ENCODE measurements at places on chromosomes 12 and 14. TPM values are rescaled to one million over a fixed set of nuclear protein-coding genes. Genes with fewer than 3 reads are reported as not detected.

GRCh38 chr12:12665194-12665593 is 30.8 kb downstream of the GPR19 start:
- DNase-seq: no peak

Gene SLCO1B1
- 0.17 TPM for total RNA-seq

DNA sequence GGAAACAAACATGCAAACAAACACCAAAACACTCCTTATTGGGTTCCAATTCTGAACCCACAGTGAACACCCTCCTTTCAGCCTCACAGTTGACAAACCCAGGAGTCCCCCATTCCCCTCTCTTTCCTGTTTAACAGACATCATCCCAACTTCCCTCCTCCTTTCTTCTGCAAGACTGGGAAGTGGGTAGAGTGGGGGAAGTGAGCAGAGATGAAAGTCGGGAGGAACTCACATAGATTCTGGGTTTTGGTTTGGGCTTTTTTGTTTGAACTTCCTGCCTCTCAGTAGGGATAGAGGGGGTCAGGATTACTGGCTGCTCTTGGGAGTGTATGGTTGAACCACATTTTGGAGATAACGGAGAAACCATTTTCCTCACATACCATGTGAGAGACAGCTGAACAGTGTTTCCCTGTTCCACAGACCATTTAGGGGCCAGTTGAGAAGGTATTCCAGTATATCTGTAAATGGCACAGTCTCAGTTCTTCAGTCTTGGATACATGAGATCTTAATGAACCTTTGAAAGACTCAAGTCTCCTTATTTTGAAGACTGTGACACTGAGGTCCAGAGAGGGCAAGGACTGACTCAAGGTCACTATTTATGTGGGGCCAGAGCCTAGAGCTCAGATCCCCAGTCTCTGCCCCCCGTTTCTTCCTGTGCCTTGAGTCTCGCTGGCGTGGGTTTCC is 3.9 kb upstream of the GPR84 start:
- no peak for DNase-seq

DNA sequence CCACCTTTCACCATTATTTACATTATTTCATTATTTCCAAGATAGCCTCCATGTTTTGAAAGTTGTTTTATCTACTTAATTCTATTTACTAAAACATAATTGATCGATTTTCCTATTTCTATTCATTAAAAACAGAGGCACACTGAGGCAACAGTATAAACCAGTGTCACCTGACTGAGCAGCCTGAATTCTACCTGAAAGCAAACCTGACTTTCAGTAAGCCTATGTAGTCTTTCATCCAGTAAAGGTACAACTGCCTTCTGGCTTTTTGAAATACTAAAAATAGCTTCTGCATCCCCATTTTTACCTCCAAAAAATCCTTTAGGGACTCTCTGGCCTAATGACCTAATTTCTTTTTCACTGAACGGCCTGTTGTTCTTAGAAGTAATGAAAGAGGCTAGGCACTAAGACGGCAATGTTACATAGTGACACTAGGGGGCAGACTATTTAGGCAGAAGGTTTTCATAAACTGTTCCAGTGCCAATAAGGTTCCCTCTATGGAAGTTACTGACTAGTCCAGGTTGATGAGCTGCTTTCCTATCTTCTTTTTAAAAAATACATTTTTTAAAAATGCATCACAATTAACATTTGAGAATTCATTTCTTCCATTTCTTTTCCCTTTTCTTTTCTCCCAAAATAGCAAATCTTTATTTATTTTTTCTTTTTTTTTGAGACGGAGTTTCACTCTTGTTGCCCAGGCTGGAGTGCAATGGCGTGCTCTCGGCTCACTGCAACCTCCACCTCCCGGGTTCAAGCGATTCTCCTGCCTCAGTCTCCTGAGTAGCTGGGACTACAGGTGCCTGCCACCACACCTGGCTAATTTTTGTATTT is 17.5 kb downstream of the ANAPC5 start:
- no peak for DNase-seq

- DNase-seq: no peak
Observed at GRCh38 chr12:15852383-15852782, 29.8 kb upstream of the STRAP start.

DNA sequence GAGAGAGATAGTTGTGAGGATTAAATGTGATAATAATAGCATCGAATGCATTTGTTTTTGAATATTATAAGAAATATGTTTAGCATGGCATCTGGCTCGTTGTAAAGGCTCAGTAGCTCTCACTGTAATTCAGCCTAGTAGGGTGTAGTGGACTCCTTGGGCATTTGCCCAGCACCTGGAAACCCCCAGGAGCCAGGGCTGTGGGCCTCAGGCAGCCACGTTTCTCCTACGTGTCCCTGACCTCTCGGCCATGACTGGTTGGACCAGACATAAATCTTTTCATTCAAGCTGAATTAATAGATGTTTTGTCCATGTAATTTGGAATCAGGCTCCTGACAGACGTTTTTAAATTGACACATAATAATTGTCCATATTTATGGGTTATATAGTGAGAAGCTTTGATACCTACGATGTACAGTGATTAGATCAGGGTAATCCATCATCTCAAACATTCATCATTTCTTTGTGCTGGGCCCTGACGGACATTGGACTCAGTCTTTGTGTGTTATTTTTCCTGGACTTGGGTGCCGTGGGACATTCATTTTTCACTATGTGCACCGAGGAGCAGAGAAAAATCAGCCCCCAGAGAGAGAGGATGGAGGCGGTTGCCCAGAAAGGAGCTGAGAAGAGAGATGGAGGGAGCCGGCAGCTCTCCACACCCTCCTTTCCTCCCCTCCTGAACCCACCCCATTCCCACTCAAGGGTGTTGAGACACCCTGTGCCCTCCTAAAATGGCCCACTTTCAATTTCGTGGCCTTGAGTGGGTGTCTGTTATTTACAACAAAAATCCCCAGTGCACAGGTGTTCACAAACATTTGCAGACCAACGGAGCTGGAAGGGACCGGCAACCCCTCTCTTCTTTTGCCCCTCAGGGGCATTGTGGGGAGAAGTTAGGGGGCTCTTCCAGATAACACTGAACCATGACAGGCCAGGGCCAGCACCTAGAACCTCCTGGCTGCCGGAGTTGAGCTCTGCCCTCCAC is 296.4 kb downstream of the DPF3 start:
- no peak for DNase-seq

Gene TTC9
- total RNA-seq: 9.0 TPM

GRCh38 chr12:50005175-50005574 is 20.1 kb downstream of the RACGAP1 start:
- DNase-seq: no peak

GRCh38 chr14:85601246-85601645 is 71.3 kb downstream of the FLRT2 start:
- DNase-seq: no peak

- no peak for DNase-seq
Observed at GRCh38 chr14:99127651-99128167, 144.3 kb downstream of the BCL11B start.

DNA sequence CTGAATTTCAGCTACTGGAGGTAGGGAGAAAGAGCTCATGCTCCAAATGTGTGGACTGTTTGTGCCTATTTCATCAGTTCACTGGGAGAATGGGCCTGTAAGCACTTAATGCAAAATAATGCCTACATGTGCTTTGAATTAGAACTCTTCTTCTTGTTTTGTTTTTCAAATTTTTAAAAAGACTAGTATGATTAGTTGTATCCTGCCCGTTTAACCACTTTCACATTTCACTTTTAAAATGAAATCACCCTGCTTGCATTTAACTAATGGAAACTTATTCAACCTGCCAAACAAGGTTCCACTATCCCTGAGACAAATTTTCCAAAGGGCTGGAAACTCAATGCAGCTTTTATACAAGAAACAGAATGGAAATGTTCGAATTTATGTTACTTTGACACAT is 79.7 kb downstream of the SAMD4A start:
- no peak for DNase-seq

- DNase-seq: no peak
Observed at GRCh38 chr12:47785887-47786661, 13.0 kb downstream of the SLC48A1 start.

Gene RIN3
- total RNA-seq: 6.7 TPM

GRCh38 chr12:124434354-124434753 is 133.1 kb downstream of the NCOR2 start:
- DNase-seq: no peak

- DNase-seq: no peak
Observed at GRCh38 chr14:57051633-57052032, 217.1 kb downstream of the EXOC5 start.

DNA sequence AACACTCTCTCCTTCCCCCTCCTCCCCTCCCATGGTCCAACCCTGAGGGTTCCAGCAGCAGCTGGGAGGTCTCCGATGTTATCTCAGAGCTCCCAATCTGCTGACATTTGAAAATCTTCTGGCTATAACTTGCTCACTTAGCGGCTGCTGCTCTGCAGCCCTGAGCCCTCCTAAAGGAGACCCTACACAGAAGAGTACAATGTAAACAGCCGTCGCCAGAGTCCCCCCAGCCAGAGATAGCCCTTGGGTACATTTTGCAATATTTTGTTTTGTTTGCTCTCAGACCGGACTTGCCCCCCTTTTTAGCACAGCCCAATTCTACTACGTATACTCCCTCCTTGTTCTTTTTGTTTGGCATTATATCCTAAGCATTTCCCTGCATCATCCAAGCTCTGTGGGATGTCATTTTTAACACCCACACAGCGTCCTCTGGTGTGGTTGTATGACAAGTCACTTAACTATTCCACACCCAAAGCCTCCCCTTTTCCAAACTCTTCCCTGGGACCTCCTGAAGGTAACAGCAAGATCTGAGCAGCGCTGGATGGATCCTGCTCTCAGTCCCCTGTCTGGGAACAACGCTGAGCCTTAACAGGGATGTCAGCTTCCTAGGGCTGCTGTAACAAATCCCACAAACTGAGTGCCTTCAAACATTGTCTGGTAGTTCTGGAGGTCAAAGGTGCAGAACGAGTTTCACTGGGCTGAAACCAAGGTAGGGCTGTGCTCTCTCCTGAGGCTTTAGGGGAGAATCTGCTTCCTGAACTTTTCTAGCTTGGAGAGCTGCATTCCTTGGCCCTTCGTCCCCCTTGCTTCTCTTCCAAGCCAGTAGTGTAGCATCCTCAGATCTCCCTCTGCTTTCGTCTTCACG is 25.3 kb upstream of the TCL1B start:
- no peak for DNase-seq

- DNase-seq: no peak
Observed at GRCh38 chr12:108827941-108828340, 29.4 kb downstream of the SSH1 start.

Gene USP44
- total RNA-seq: 13.3 TPM

GRCh38 chr12:49678711-49679110 is 28.5 kb downstream of the FMNL3 start:
- DNase-seq: no peak

GRCh38 chr12:11651381-11651780 is 1.9 kb downstream of the ETV6 start:
- DNase-seq: no peak

DNA sequence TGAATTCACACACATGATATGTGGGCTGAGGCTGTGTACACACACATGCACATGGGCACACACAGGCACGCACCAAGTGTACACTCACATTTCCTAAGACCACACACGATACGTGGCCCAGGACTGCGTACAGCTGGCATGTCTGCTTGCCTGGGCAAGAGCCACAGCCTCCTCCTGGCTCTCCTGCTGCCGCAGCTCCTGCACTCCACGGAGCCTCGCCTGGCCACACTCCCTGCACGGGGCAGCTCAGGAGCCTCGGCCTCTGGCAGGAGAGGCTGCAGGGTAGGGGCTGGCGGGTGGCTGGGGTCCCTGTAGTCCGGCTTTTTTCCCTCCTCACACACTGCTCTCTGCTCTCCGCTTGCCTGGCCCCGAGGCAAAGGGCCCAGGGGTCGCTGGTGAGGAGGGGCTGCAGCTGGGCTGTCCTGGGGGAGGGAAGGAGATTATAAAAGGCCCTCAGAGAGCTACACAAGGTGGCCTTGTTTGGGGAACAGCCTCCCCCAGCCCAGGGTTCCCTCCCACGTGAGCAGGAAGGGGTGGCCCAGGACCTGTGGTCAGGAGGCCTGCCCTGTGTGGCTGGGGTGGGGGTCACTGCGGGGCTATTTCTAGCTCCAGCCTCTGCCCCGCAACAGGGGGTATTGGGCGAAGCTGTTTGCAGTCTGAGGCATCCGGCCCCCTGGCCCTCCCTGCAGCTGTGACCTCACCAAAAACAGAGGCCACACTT is 89.0 kb upstream of the SFSWAP start:
- DNase-seq: no peak

Gene DGKA
- 16.8 TPM for total RNA-seq

Gene FAM90A1
- total RNA-seq: not detected

DNA sequence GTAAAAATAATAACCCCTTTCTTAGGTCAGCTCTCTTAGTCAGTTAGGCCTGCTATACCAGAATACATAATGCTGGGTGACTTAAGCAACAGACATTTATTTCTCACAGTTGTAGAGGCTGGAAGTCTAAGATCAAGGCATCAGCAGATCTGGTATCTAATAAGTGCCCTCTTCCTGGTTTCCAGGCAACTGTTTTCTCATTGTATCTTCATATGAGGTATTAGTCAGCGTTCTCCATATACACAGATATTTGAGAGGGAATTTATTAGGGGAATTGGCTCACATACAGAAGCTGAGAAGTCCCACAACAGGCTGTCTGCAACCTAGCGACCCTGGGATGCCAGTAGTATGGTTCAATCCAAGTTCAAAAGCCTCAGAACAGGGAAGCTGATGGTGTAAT is 896.0 kb downstream of the GALC start:
- no peak for DNase-seq

- DNase-seq: no peak
Observed at GRCh38 chr14:89638891-89639290, 221.9 kb upstream of the FOXN3 start.

Gene KRT3
- total RNA-seq: not detected

DNA sequence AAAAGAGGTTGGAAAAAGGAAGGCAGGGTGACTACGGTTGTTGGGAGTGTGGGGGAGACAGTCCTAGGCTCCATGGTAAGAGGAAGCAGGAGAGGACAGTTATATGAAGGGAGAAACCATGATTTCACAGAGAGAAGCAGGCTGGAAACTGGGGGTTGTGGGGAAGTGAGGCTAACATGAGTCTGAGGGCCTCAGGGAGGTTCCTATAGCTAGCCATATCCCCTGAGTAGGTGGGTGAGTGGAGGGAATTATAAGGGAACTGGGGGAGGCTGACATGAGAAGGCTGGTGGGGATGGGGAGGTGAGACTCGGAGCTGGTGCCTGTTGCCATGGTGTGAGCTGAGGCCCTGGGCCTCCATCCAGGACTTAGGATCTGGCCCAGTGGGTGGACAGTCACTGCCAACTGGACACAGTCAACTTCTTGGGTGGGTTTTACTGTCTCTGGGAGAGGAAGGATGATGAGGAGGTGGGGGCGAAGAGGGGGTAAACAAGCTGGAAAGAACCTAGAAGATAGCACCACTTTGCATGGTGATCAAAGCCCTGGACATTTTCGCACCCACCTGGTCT is 1.4 kb downstream of the RNASE13 start:
- no peak for DNase-seq

Gene CAPZA3
- total RNA-seq: 0.36 TPM

GRCh38 chr14:100252684-100253083 is 13.7 kb downstream of the YY1 start:
- DNase-seq: no peak

- no peak for DNase-seq
Observed at GRCh38 chr14:80621701-80622100, 319.8 kb downstream of the CEP128 start.

Gene TSHR
- 0.24 TPM for total RNA-seq

GRCh38 chr14:81890020-81890419 is 356.4 kb upstream of the SEL1L start:
- no peak for DNase-seq
